ENCODE measurements at places on chromosomes 7 and 10. TPM values are rescaled to one million over a fixed set of nuclear protein-coding genes. Genes with fewer than 3 reads are reported as not detected.

The STEAP2 gene
- 6.6 TPM for total RNA-seq

The OR2A5 gene
- not detected for total RNA-seq

DNA sequence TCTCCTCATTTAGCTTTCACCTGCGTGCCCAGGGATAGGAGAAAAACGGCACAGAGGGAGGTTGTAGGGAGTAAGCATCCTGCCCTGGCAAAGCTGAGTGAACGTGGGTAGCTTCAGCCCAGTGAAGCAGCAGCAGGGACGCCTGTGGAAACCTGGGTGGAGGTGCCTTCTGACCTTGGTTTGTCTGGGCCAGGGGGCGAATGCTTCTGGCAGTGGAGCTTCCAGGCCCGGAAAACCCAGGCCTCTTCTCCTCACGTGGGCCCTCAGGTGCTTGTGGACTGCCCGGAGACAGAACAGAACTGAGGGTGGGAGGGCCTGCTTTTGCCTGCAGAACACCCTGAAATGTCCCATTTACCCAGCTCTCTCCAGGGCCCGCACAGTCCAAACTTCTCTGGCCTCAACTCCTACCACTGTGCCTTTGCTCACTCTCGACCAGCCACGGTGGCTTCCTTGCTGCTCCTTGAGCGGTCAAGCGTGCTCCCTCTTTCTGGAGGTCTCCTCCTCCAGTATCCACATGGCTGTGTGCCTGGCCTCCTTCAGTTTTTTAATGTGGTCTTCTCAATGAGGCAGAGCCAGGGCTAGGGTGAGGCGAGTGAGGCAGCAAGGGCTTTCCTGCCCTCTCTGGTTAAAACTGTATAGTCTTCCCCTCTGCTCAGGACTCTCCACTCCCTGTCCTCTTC, 62.4 kb downstream of the TMEM209 start:
- DNase-seq: peak; percentile 69

The CALML3 gene
- 115 TPM for total RNA-seq
